ENCODE measurements at places on chromosomes 2 and 18. TPM values are rescaled to one million over a fixed set of nuclear protein-coding genes. Genes with fewer than 3 reads are reported as not detected.

DNA sequence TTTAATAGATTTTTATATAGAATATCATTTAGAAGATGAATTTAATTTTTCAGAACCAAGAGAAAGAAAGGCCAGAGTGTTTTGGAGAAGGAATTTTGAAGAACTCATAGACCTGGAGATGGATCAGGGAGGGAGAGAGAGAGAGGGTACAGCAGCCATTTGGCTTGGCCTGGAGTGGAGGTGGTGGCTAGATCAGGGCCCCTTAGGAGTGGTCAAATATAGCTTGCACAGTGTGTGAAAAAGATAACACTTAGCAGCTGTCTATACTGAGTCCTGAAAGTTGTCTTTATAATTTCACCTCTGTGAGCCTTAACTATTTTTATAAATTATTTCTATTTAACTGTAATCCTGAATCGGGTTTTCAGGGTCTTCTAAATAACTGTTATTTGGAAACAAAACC is 38.8 kb upstream of the ACYP2 start:
- DNase-seq: no peak

- no peak for DNase-seq
Observed at GRCh38 chr2:237452861-237453260, 34.2 kb upstream of the MLPH start.

Gene DSEL
- 11.5 TPM for total RNA-seq

Gene TTR
- total RNA-seq: not detected

DNA sequence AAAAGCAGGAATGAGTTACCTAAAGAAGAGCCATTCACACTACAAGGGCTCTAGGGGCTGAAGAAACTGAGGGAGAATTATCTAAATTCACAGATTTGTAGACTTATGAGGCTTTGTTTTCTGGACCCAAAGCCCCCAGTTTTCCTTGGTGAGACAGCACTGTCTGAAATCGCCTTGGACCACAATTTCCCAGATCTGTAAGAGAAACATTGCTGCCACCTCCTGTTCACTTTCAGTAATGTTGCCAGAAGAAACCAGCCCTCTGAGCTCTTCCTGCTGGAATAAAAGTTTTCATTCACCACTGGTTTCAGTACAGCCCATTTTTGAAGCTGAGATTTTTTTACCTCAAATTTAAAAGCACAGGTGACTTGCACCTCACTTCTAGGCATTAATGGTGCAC is 169.2 kb downstream of the CDH20 start:
- DNase-seq: peak; percentile 19

- no peak for DNase-seq
Observed at GRCh38 chr2:230085201-230085600, 16.5 kb upstream of the SLC16A14 start.

Gene SERPINB3
- total RNA-seq: not detected

DNA sequence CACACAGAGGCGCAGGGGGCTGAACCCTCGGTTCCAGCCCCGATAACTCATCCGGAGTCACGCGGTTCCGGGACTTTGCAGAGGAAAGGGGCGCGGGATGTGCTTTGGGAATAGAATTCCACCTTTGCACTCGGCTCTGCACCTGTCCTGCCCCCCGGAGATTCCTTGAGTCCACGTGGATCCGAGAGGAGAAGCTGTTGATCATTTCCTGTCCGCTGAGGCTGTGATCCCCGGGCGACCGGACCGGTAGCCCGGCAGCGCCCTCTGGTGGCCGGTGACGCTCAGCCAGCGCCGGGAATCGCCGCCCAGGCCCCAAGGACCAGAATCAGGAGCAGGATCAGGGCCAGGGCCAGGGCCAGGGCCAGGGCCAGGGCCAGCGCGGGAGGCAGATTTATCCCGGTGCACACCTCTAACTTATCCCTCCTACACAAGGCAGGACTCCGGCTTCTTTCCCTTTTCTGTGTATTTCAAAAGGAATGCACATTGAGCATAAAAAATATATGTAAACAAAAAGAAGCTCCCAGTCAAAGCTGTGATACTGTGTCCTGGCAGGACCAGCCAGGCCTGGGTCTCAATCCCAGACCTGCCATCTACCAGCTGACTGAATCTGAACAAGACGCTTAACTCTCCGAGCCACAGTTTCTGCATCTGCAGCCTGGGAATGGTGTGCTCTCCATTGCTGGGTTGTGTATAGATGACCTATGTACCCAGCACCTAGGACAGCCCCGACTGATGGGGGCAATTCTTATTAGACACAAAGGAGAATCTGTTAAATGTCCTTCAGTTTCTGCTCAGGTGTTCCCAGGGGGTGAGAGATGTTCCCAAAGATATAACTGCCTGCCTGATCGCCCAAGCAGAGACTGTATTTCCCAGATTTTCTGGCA is 8.5 kb upstream of the SPATA3 start:
- no peak for DNase-seq

- no peak for DNase-seq
Observed at GRCh38 chr2:214127571-214127970, 283.3 kb upstream of the VWC2L start.

- DNase-seq: no peak
Observed at GRCh38 chr2:241200822-241201395, 12.4 kb downstream of the ANO7 start.

Gene AGXT
- not detected for total RNA-seq

Gene BCL11A
- total RNA-seq: 0.07 TPM

- peak; percentile 90 for DNase-seq
Observed at GRCh38 chr2:68849579-68850030, 21.6 kb downstream of the BMP10 start.

Gene AQP12A
- not detected for total RNA-seq

- no peak for DNase-seq
Observed at GRCh38 chr2:46377101-46377581, 79.9 kb downstream of the EPAS1 start.

Gene RAPH1
- 36.1 TPM for total RNA-seq

Gene FRZB
- total RNA-seq: not detected

- no peak for DNase-seq
Observed at GRCh38 chr2:21800356-21800755, 676.6 kb downstream of the TDRD15 start.

Measured in pulmonary artery endothelial cell (primary cell).